Stimulated activated CD4-positive, alpha-beta T cell treated with anti-CD3 and anti-CD28 coated beads, Interleukin-2, amount 100 ng/mL, for 48 hours (primary cell): ENCODE measurements at places on chromosomes 7 and 10.

- DNase-seq, result no peak
Measured at GRCh38 chr7:22229148-22229547, 127.8 kb downstream of the RAPGEF5 start.

- no peak for DNase-seq
Measured at GRCh38 chr7:13989949-13990305, 461 bp upstream of the ETV1 start.

DNA sequence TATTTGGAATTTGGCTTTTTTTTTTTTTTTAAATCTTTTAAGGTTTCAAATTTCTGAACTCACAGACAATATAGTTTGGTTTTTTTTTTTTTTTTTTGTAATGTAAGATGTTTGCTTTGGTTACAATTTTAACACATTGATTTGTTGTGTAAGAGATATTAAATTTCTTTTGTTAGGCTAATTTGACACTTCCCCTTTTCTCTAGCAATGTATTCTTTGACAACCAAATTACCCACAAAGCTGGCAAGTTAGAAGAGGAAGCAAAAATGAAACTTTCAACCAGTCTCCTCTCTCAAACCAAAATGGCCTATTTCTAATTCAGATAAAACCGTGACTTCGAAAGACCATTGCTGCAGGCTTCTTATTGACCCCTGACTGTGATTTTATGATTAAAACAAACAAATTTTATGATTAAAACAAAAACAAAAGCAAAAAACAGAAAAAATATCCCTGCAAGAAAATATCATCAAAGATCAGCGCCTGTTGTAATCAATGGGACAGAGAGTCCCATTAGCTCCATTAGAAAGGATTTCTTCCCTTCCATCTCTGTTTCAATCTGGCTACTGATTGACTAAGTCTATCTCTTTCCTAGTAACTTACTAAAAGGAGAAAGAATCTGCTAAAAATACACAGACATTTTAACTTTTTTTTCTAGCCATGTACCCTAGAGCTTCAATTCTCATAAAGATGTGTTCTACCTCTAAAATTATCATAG lies 489.2 kb downstream of the MDFIC start:
- DNase-seq, result no peak

DNA sequence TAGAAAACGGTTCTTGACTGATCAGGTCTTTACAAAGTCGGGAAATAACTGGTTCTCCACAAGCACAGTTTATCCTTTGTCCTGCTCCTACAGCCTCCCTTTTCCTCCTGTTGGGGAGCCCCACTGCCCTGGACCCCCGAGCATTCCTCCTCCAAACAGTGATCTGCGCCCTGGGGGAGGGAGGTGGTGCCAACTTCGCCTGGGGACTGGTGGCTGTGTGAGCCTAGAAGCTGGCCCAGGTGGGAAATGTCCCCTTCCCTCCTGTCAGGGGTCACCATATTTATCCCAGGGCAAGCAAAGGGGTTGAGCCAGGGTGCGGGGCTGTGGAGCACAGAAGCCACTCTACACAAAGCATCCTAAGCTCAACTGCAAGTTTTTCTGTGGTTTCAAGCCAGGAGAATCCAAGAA lies 5.2 kb downstream of the HMX3 start:
- no peak for DNase-seq

DNA sequence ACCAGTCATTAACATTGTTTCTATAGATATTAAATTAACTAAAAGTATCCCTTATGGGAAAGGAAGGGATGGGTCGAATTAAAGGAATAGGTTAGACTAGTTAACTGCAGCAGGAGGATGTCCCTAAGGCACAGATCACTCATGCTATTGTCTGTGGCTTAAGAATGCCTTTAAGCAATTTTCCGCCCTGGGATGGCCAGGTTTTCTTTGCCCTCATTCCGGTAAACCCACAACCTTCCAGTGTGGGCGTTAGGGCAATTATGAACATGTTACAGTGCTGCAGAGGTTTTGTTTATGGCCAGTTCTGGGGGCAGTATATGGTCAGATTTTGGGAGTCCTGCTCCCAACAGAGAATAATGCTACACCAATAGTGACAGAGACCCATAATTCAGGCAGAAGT lies 139.3 kb upstream of the CDK13 start:
- no peak for DNase-seq

DNA sequence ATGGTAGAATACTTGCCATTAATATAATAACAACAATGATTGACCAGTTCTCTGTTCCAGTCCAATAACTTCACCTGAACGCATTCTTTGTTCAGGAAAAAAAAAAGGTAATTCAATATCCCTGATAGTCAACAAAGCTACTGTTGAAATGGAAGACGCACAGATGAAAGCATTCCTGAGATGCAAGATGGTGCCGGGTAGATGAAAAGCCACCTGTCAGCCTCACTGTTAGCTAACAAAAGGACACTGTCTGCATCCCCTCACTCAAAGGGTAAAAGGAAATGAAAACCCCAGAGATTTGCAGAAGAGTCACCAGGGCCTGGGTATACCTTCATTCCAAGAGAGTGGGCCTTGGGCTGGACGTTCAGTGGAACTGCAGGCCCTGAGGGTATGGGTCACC lies 357.4 kb downstream of the PLXNA4 start:
- DNase-seq, result no peak

GRCh38 chr10:110657973-110658691 lies 14.0 kb downstream of the RBM20 start:
- DNase-seq, result no peak

- no peak for DNase-seq
Measured at GRCh38 chr10:44989597-44990301, 11.0 kb upstream of the ZNF22 start.

GRCh38 chr7:44124822-44125202 lies 1.5 kb upstream of the POLD2 start:
- DNase-seq, result no peak
